Thyroid gland (tissue), 4 donors: ENCODE measurements at places on chromosomes 7 and 10. TPM values are rescaled to one million over a fixed set of nuclear protein-coding genes. Genes with fewer than 3 reads are reported as not detected.

Gene KDM7A
- 29.8 TPM for total RNA-seq

Gene MYPN
- total RNA-seq, result not detected

Gene PDE6C
- not detected for total RNA-seq

Gene CTAGE4
- total RNA-seq, result 27.4 TPM

Gene EGFR
- 75.0 TPM for total RNA-seq

Gene UCN3
- not detected for total RNA-seq

DNA sequence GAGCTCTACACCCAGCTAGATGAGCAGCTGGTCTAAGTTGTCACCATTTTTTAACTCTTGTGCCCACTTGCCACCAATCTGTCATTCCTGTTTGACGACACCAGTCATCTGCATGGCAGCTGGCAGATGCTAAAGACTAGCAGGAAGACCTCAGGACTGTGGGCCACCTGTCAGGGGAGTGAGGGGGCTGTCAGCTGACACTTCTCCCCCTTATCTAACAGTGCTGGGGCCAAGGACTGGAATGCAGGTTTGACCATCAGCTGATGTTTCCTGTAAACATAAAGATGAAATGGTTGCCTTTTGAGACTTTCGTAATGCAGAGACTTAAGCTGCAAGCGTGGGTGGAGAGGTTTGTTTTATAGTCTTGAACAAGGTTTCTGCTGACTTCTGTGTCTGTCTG lies 93.5 kb downstream of the WNT2 start:
- H3K27ac ChIP-seq, result no peak overlapping the region
- H3K36me3 ChIP-seq, result no peaks in the 10 kb centered on the region
- H3K4me3 ChIP-seq, result no peak overlapping the region
- H3K4me1 ChIP-seq, result no peaks in the 10 kb centered on the region
- no peaks in the 10 kb centered on the region for H3K27me3 ChIP-seq

- no peak for DNase-seq
- H3K27ac ChIP-seq, result no peak overlapping the region
- H3K4me3 ChIP-seq, result no peak overlapping the region
- no peaks in the 10 kb centered on the region for H3K4me1 ChIP-seq
Measured at GRCh38 chr10:8951440-8952089, 897.1 kb downstream of the GATA3 start.

GRCh38 chr10:10755490-10755889 lies 262.2 kb upstream of the CELF2 start:
- no peak overlapping the region for H3K4me3 ChIP-seq
- no peaks in the 10 kb centered on the region for H3K36me3 ChIP-seq
- no peaks in the 10 kb centered on the region for H3K27me3 ChIP-seq
- DNase-seq, result no peak

DNA sequence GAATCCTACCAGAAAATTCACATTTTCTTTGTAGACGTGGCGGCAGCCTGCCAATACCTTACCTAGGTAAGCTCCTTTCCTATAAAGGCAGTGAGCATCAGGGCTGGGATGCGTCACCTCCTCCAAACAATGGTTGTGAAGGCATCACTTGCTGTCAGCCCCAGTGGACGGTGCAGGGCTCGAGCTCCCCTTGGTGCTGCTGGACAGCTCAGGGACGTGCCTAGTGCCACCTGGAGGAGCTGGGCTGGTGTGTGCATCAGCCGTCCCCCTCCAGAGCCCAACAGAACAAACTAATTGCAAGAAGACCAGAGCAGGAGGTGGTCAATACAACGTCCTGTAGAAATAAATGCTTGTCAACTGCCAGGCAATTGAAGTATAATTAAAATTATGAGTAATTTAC lies 517.5 kb upstream of the FOXK1 start:
- DNase-seq, result no peak
- H3K27ac ChIP-seq, result no peak overlapping the region
- no peaks in the 10 kb centered on the region for H3K4me1 ChIP-seq
- H3K36me3 ChIP-seq, result no peaks in the 10 kb centered on the region

- DNase-seq, result peak; percentile 18
- no peak overlapping the region for H3K27ac ChIP-seq
- H3K4me3 ChIP-seq, result no peak overlapping the region
- H3K27me3 ChIP-seq, result no peaks in the 10 kb centered on the region
Measured at GRCh38 chr10:51706225-51706624, 6.8 kb upstream of the CSTF2T start.

- no peaks in the 10 kb centered on the region for H3K27me3 ChIP-seq
- H3K36me3 ChIP-seq, result no peaks in the 10 kb centered on the region
- peak overlapping the region; percentile 91 for H3K27ac ChIP-seq
- H3K4me1 ChIP-seq, result peaks cover 36% of the 10 kb centered on the region
- no peak overlapping the region for H3K4me3 ChIP-seq
Measured at GRCh38 chr7:107564553-107565298, 955 bp downstream of the DUS4L start.

DNA sequence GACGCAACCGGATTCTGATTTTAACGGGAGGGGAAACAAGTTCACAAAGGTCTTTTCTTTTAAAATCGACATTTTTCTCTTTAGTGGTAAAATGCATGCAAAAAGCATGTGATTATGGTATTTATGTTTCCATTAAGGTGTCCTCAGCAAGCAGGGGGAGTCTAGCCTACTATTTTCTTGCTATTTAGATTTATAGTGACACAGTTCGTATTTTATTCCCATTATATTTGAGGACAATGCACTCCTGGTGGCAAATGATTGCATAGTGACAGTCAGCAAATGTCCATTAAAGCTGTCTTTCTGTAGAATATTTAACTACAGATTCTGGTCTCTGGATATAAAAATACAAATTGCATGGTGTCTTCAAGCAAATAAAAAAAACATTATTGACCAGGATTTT lies 554.2 kb downstream of the PARD3 start:
- H3K4me3 ChIP-seq, result no peak overlapping the region
- H3K27me3 ChIP-seq, result no peaks in the 10 kb centered on the region
- H3K36me3 ChIP-seq, result no peaks in the 10 kb centered on the region
- no peaks in the 10 kb centered on the region for H3K4me1 ChIP-seq

- H3K36me3 ChIP-seq, result no peaks in the 10 kb centered on the region
- no peak overlapping the region for H3K27ac ChIP-seq
- H3K4me3 ChIP-seq, result no peak overlapping the region
- no peak for DNase-seq
- H3K27me3 ChIP-seq, result no peaks in the 10 kb centered on the region
- H3K4me1 ChIP-seq, result no peaks in the 10 kb centered on the region
Measured at GRCh38 chr7:112515989-112516388, 35.2 kb downstream of the LSMEM1 start.

DNA sequence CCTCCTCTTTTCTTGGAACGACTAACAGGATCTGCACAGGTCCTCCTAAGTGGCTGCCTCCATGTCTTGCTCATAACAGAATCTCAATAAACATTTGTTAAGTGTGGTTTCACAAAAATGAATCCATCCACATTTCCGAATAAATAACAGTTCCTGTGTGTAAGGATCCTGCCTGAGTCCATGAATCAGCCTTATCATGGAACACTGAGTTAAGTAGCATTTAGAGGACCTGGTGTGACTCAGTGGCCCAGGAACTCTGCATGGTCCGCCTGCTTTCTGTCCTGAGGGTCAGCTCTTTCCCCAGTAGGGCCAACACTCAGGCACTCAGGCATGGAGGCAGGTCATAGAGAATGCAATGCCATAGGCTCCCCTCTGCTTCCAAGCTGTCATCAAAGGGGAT lies 15.8 kb upstream of the C10orf90 start:
- H3K27me3 ChIP-seq, result no peaks in the 10 kb centered on the region
- H3K4me1 ChIP-seq, result no peaks in the 10 kb centered on the region
- H3K4me3 ChIP-seq, result no peak overlapping the region
- no peak for DNase-seq

DNA sequence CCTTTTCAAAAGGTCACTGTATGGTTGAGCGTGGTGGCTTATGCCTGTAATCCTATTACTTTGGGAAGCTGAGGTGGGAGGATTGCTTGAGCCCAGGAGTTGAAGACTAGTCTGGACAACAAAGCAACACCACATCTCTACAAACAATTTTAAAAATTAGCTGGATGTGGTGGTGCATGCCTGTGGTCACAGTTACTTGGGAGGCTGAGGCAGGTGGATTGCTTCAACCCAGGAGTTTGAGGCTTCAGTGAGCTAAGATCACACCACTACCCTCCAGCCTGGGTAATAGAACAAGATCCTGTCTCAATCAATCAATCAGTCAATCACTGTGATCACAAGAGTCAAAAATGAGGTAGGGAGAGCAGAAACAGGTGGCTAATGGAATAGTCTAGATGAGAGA lies 97.0 kb downstream of the SUGCT start:
- no peaks in the 10 kb centered on the region for H3K27me3 ChIP-seq
- no peak overlapping the region for H3K4me3 ChIP-seq
- H3K4me1 ChIP-seq, result no peaks in the 10 kb centered on the region
- H3K36me3 ChIP-seq, result no peaks in the 10 kb centered on the region
- DNase-seq, result no peak

GRCh38 chr10:72333112-72334015 lies 21.4 kb downstream of the DNAJB12 start:
- H3K36me3 ChIP-seq, result peaks cover 32% of the 10 kb centered on the region
- peak overlapping the region; percentile 97 for H3K27ac ChIP-seq
- peaks cover 53% of the 10 kb centered on the region for H3K4me1 ChIP-seq
- no peak for DNase-seq
- H3K4me3 ChIP-seq, result no peak overlapping the region

- no peak for DNase-seq
- H3K4me1 ChIP-seq, result no peaks in the 10 kb centered on the region
- no peaks in the 10 kb centered on the region for H3K27me3 ChIP-seq
- H3K36me3 ChIP-seq, result no peaks in the 10 kb centered on the region
Measured at GRCh38 chr10:3512263-3512662, 272.7 kb downstream of the KLF6 start.

DNA sequence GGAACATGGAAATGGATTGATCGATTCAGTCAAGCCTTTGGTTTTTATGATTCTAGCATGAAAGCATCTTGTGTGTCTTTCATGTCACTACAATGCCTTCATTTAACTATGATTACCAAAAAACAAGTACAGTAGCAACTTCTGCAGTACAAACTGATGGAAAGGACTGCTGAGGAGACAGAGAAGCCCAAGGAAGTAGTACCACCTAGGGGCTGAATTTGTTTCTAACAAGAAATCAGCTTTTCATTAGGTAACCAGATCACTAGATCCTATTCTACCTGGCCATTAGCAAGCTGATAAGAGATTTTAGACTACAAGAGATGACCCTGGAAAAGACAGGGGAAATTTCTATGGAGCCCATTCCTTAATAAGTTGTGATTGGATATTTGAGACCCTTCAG lies 3.2 kb upstream of the IFIT1 start:
- H3K27me3 ChIP-seq, result no peaks in the 10 kb centered on the region
- no peaks in the 10 kb centered on the region for H3K36me3 ChIP-seq
- no peak overlapping the region for H3K4me3 ChIP-seq
- no peak for DNase-seq
- H3K4me1 ChIP-seq, result peaks cover 15% of the 10 kb centered on the region

DNA sequence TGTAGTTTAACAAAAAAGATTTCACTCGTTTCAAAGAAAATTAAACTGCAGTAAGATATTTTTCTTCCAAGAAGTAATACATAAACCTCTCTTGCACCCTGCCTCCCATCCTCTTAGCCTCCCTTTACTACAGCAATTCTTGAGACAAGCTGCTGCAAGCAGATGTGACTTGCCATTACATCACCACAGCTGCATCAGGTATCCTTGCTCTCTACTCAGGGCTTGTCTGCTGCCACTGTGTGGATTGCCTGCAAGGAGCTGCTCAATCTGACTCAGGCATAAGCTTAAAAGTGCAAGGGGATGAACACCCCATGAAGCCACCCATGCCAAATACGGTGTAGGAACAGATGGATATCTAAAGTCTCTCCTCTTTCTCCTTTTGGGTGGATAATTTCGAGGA lies 609.9 kb downstream of the DNAJB9 start:
- H3K36me3 ChIP-seq, result no peaks in the 10 kb centered on the region
- DNase-seq, result no peak
- no peaks in the 10 kb centered on the region for H3K4me1 ChIP-seq
- no peak overlapping the region for H3K27ac ChIP-seq
- H3K4me3 ChIP-seq, result no peak overlapping the region

DNA sequence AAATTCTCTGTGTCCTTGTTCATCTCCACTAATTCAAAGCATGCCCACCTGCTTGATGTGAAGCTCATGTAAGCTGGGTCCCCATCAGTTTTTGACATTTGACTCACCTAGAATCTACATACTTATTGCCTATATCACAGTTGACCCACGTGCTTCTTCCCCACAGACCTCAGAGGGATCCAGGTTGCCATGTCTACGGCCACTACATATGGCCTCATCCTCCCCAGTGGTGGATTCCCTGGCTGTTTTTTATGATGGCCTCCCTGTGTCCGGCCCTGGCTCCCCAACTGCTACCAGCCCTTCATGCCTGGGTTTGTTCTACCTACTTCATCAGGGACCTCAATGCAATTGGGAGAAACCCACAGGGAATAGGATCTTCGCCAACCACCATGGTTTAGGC lies 187.4 kb upstream of the GDF10 start:
- no peaks in the 10 kb centered on the region for H3K4me1 ChIP-seq
- DNase-seq, result no peak
- H3K27me3 ChIP-seq, result no peaks in the 10 kb centered on the region
- H3K4me3 ChIP-seq, result no peak overlapping the region
- H3K27ac ChIP-seq, result no peak overlapping the region

- H3K4me3 ChIP-seq, result no peak overlapping the region
- H3K36me3 ChIP-seq, result no peaks in the 10 kb centered on the region
- H3K4me1 ChIP-seq, result no peaks in the 10 kb centered on the region
Measured at GRCh38 chr10:62866451-62866850, 50.3 kb upstream of the EGR2 start.

GRCh38 chr10:128877141-128877540 lies 589.9 kb upstream of the MGMT start:
- H3K4me1 ChIP-seq, result no peaks in the 10 kb centered on the region
- no peak overlapping the region for H3K4me3 ChIP-seq
- H3K27ac ChIP-seq, result no peak overlapping the region
- H3K27me3 ChIP-seq, result no peaks in the 10 kb centered on the region
- H3K36me3 ChIP-seq, result no peaks in the 10 kb centered on the region

DNA sequence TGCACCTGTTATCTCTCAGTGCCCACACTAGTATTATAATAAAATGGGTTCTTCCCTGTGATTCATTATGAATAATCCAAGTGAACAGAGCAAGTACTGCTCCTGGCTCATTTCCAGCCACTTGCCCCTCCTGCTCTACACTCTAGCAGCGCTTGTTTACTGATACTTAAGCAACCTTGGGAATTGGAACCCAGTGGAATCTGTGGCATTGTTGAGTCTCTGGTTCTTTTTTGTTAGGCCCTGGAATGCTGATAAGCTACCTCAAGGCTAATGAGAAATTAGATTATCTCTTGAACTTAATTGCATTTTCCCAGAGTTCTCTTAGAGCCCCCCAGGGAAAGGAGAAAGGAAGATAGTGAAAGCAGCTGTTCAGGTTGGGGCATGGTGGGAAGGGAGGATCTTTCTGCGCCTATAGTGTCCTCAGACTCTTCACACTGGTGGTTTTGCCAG lies 34.0 kb downstream of the PRKAR2B start:
- H3K27me3 ChIP-seq, result no peaks in the 10 kb centered on the region
- H3K4me1 ChIP-seq, result no peaks in the 10 kb centered on the region
- DNase-seq, result peak; percentile 28
- no peak overlapping the region for H3K27ac ChIP-seq
